PC-3 (cell line): ENCODE measurements at places on chromosomes 6 and 20. TPM values are rescaled to one million over a fixed set of nuclear protein-coding genes. Genes with fewer than 3 reads are reported as not detected.

PAK5 gene
- not detected in 2 replicates for total RNA-seq

ABHD12 gene
- 48.3 and 64.2 TPM in 2 replicates for total RNA-seq

CASS4 gene
- 0.04 and 0.17 TPM in 2 replicates for total RNA-seq

GRCh38 chr6:97094376-97094775, 169.8 kb downstream of the KLHL32 start:
- DNase-seq: no peak

GRCh38 chr6:122736616-122737015, 42.9 kb upstream of the FABP7 start:
- DNase-seq: no peak

DNA sequence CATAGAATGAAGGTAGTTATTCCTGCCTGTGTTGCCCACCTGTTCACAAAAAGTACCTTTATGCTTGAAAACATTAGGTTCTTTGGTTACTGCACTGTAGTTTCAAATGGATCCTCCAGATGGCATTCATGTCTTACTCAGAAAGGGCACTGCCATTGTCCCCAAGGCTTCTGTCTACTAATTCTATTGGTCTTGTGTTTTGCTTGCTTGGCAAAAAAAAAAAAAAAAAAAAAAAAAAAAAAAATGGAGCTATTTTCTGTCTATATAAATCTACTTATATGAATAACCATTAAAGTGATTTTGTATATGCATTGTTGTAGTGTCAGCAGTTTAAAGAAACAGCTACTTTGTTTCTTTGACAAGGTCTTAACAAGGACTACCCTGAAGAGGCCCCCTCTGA, 12.7 kb upstream of the EFHC1 start:
- peak; percentile 79 for DNase-seq

GRCh38 chr6:70973604-70974003, 16.7 kb upstream of the B3GAT2 start:
- no peak for DNase-seq

- no peak for DNase-seq
Observed at GRCh38 chr20:3867802-3868201, 21.2 kb downstream of the MAVS start.

DNA sequence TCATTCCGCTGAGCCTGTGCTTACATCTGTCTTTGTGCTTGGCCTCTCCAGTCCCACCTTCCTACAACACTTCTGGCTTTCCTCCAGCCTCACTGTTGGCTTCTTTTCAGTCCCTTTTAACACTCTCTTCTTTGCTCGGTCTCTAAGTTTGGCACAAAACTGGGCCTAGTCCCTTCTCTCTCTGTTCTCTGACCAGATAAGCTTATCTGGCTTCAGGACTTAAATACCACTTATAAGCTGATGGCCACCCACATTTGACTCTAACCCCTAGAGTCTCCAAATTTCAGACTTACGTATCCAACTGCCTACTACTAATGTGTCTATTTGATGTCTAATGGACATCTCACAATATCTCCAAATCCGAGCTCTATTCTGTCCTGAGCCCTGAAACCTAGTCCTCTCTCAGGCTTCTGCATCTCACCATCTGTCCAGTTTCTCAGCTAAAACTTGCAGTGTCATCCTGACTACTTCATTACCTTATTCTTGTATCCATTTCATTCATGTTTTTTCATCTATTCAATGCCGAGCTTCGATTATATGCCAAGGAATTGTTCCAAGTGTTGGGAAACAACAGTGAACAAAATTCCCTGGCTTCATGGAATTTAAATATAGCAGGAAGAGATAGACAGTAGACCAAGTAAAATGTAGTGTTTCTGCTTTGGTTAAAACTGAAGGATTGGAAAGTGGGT, 40.1 kb downstream of the TBPL1 start:
- DNase-seq: no peak

- no peak for DNase-seq
Observed at GRCh38 chr20:33859157-33859695, 48.1 kb downstream of the CHMP4B start.

- DNase-seq: no peak
Observed at GRCh38 chr6:87923389-87924050, 124.1 kb upstream of the SPACA1 start.

DNA sequence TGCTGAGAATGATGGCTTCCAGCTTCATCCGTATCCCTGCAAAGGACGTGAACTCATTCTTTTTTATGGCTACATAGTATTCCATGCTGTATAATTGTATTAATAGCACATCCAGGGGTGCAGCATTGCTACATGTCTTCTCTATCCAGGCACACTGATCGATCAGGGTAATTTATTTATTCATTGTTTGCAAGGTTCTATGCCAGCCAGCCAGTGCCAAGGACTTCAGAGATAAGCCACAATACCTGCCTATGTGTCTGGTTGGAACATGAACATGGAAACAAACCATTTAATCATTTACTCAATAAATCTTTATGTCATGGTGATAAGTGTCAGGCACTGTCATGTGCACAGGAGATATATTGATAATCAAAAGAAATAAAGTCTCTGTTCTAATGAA, 5.8 kb upstream of the OR2B3 start:
- no peak for DNase-seq
